CD4-positive, alpha-beta T cell treated with Interleukin-2 at 100 ng/mL for 4 hours (primary cell): ENCODE measurements at places on chromosomes 4 and X.

GRCh38 chrX:148271263-148271662 lies 229.2 kb upstream of the AFF2 start:
- no peak for DNase-seq

GRCh38 chr4:86683983-86684382 lies 89.9 kb downstream of the PTPN13 start:
- no peak for DNase-seq

DNA sequence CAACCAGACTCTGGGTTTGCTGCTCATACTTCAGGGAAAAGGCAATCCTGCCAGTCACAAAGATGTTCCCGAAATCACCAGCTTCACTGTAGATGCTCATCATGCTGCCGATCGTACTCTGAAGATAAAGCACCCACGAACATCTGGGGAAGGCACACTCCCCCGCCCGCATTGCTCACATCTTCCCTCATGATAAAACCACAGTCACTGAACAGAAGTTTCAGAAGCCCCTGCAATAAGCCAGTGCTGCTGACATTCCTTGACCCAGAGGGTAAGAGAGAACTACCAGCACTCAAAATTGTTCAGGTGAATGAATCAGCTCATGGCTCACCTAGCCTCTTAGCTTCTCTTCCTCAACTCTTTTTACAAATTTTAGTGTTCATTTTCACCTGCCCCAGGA lies 43.1 kb downstream of the SRPX2 start:
- no peak for DNase-seq

DNA sequence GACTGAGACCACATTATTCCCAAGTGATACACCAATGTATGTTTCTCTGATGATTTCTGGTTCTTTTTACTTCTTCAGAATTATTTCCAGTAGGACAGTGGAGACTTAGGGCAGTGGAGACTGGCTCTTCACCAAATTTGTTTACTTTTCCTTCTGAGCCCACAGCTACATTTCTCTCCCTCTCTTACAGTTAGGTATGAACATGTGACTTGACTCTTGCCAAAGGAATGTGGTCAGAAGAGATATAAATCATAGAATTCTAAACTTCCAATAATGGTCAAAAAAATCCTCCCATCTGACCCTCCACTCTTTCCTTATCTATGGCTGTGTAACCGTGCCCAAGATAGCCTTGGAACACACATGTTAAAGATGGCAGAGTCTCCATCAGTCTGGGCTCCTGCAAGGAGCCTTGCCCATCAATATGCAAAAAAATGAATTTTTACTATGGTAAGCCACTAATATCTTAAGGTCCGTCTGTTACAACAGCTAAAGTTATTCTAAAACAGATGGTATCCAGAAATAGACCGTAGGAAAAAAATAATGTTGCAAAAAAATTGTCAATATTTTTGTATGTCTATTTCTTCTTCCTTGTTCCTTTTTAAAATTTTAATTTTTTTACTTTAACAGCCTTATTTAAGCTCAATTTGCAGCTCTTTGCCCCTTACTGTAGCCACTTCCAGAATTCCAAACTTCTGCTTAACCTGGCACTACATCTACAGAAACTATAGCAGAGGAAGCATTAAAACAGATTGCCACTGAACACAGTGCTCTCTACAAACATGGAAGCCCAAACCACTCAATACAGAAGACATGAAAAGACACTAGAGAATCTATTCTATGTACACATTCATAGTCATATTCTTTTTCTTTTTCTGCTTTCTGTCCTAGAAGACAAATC lies 260.7 kb downstream of the COL25A1 start:
- DNase-seq, result no peak

DNA sequence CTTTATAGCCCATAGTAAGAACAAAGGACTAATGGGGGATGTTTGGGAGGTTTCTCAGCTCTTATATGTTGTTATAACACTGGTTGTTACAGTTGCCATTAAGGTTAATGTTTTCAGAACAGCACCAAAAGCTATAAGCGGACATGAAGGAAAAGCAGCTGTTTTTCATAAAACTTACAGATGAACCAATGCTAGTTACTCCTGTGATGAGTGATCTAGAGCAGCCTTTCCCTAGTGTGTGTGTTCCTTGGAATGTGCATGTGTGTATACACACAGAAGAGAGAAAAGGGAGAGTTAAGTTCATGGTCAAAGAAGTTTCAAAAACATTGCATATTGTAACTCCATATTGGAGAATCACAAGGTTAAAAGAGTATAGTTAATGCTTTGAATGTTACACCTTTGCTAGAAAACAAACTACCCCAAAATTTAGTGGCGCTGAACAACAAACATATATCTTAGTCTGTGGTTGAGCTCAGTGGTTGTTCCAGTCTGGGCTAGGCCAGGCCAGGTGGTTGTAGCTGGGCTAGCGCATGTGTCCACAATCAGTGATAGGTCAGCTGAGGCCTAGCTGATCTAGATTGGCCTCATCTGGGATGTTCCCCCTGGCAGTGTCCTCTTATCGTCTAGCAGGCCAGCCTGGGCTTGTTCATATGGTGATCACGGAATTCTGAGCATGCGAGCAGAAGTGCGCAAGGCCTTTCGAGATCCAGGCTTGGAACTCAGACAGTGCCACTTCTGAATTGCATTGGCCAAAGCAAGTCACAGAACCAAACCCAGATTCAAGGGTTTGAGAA lies 151.0 kb downstream of the NHS start:
- no peak for DNase-seq

DNA sequence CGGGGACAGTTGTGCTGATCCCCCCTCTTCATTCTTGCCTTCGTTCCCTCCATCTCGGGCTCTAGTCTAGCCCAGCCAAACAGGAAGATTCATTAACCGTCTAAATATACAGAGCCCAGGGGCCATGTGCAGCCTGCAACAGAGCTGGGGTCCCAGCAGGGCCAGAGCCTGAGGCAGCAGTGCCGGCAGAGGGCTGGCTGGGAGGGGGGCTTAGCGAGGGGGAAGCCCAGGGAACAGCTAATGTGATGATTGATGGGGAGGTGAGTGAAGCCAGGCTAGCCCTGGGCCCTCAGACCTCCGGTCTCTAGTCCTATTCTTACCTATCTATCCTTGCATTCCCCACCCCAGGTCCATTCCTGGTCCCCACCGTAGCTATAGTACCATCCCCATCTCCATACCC lies 22.3 kb downstream of the EFNB1 start:
- DNase-seq, result no peak

DNA sequence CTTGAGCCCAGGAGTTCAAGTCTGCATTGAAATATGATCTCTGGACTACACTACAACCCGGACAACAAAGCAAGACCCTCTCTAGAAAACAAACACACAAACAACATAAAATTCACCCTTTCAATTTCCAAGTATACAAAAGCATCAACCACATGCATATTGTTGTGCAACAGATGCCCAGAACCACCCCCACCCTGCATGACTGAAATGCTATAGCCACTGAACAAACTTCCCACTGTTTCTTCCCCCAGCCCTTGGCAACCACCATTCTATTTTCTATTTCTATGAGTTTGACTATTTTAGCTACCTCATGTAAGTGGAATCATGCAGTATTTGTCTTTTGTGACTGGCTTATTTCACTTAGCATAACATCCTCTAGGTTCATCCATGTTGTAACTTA lies 14.2 kb upstream of the C4orf51 start:
- DNase-seq, result no peak

DNA sequence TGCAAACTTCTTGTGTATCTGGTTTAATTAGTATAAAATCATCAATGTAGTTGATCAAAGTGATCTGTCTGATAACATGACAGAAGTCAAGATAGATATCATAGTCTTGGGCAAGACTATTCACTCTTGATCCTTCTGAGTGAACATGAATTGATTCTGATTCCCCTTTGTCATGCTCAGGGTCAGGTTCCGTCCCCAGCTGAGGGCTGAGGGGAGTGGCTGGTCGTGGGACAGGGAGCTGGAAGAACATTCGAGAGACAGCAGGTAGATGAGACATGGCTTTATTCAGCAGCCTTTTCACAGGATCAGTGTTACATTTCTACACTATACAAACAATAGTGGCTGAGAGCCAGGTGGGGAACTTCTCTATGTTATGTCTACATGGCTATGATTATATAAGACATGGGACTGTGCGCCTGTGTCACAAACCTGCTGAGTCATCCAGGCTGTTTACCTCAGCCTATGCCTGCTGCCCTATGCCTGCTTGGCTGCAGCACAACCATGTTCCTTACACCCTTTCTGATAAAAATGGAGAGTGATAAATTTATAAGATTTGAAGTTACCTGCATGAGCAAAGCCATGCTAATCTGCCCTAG lies 586.9 kb upstream of the NR3C2 start:
- no peak for DNase-seq

DNA sequence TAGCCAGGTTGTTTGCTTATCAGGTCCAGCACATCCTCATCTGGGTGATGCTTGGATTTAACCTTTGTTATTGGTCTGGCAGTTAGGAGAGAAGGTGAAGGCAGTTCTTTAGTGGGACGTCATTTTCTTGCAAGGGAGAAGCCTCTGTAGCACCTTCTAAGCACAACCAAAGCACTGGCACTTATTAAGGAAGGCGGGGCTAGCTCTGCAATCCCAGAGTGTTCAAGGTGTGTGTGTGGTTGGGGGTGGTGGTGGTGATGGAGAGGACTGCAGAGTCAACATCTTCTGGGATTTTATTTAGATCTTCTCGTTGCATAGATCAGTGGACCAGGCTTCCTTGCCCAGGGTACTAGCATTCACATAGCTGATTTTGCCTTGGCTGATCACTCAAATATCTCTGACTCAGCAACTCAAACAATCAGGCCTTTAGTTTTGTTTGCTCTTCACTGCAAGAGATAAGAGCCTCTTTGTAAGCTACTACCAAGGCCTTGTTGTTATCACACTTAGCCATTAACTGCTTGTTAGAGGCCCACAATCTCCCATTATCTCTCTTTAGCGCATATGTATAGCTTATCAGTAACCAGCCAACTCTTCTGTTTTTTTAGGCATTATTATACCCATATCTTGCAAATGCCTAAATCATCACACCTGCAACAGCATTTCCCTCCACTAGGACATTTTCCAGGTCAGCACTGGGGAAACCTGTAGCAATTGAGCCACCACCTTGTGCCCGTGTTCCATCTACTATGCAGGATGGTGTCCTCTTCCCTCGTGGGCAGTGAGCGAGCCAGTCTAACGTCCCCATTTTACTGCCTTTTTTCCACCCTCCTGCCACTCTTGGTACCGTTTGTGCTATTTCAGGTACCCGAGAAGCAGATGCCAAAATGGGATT lies 36.5 kb upstream of the LINC00632 start:
- no peak for DNase-seq

DNA sequence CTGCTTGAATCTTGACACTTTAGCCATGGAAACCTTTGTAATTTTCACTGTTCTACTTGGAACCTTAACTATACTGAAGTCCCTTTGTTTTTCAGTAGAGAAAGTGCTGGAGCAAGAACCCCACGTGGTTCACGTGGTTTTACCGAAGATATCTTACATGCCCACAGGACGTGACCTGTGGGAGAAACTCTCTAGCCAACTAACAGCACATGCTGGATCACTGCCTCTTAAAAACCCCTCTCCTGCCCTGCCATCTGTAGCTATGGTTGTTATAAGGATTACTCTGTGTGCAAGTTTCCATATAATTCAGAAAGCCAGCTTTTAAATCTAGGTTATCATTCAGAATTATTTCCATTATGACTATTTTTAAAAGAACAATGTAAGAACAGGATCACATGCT lies 30.2 kb downstream of the SPANXD start:
- no peak for DNase-seq

DNA sequence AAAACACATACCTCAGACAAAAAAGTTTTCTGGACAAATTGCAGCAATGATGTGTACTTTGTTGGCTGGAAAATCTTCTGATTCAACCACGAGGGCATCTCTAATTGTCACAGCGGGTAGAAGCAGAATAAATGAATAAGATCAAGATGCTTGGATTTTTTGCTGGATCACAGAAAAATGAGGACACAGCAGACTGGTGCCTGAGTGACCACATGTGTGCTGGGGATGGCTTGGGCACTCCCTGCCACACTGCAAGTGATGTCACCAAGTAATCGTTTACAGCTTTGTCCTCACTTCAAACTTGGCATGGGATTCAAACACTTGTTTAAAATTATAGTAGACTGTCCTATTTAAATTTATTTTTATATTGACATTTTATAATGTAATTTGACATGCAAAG lies 557.0 kb downstream of the SPRY1 start:
- DNase-seq, result no peak

DNA sequence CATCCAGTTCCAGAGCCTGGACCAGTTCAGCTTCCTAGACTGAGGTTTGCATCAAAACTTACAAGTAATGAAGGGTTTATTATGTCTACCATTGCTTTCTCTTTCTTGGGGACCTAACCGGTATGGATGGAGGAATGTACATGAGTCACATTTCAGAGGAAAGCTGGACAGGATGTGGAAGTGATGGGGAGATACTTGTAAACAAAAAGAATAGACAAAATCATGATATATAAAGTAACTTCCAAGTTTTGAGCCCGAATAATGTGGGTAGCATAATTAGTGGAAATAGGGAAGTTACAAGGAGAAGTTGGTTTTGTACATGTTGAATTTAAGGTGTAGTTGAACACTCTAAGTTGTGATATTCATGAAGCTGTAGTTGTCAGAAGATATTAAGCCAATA lies 15.0 kb downstream of the FNIP2 start:
- no peak for DNase-seq

- no peak for DNase-seq
Observed at GRCh38 chr4:7752649-7753048, 187.0 kb downstream of the AFAP1 start.

GRCh38 chr4:166064721-166065120 lies 191.7 kb downstream of the TLL1 start:
- DNase-seq, result no peak

GRCh38 chr4:129994715-129995114 lies 898.8 kb downstream of the C4orf33 start:
- no peak for DNase-seq

GRCh38 chr4:8176547-8177399 lies 18.2 kb upstream of the ABLIM2 start:
- peak; percentile 44 for DNase-seq

- DNase-seq, result no peak
Observed at GRCh38 chr4:84669201-84669600, 86.3 kb downstream of the CDS1 start.

- no peak for DNase-seq
Observed at GRCh38 chrX:68763481-68763880, 65.3 kb upstream of the EFNB1 start.
